ENCODE measurements at places on chromosomes 4 and X.

DNA sequence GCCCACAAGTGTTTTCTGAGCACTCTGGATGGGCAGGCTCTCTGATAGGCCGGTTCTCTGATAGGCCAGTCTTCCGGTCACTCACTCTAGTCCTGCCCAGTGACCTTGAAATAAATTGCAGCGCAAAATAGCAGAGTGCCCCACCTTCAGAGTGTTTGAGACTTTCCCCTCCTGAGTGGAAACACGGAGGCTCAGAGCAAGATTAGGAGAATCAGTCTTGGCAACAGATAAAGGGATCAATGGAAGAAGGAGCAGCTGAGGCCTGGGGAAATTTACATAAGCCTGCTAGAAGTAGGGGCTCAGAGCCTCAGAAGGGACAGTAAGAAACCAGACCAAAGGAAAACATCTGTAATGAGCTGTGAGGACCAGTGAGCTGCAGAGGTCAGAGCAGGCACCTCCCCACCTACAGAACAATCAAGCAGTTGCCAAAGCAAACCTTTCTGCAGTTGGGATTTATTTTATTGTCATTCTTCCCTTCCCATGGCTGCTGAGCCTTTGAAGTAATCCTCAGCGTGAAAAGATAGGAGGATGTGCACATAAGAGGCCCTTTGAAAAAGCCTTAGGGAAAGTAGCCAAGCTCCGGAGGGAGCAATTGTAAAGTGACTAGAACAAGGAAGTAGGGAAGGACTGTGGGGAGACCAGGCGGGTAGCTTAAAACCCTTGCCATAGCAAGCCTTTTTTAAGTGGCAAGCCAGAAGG, 89.1 kb upstream of the TSPAN5 start:
- peak; percentile 10 for DNase-seq

DNA sequence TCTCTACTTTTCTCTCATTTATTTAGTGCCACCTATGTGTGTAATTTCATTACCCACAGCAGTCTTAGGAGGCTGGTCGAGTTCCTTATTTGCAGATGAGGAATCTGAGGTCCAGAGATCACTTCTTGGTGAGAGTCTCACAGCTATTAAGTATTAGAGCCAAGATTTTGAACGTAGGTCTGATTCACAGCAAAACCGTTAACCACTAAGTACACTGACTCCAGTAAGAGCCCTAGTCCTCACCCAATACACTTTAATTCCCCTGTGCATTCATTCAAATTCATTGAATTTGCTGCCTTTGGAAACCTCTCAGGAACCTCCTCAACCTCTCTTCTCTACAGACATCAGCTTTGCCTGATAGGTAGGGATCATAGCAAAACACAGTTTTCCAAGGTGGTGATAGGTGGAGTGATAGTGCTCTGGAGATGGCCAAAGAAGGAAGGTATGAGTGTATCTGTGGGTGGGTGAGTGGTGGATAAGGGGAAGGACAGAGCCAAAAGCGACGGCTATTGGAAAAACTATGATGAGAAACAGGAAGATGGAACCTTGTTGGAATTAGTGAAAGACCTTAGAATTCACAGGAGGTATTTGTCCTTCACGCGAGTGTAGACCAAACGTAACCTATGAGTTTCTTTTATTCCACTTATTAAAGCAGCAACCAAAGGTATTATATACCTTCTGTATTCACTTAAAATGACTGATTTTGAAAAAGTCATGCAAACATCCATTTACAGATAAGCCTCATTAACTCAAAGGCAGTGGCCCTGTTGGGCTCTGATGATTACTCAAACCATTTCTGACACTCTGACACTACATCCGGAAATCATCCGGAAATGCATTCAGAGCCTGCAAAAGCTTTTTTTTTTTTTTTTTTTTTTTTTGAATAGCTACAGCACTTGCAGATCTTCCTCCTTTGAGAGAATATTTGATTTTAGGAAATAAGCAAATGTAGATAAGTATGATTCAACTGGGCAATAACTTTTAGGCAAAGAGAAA, 6.3 kb downstream of the FMR1 start:
- DNase-seq: peak; percentile 46

GRCh38 chrX:40581336-40581920, 658 bp downstream of the ATP6AP2 start:
- DNase-seq: peak; percentile 28

DNA sequence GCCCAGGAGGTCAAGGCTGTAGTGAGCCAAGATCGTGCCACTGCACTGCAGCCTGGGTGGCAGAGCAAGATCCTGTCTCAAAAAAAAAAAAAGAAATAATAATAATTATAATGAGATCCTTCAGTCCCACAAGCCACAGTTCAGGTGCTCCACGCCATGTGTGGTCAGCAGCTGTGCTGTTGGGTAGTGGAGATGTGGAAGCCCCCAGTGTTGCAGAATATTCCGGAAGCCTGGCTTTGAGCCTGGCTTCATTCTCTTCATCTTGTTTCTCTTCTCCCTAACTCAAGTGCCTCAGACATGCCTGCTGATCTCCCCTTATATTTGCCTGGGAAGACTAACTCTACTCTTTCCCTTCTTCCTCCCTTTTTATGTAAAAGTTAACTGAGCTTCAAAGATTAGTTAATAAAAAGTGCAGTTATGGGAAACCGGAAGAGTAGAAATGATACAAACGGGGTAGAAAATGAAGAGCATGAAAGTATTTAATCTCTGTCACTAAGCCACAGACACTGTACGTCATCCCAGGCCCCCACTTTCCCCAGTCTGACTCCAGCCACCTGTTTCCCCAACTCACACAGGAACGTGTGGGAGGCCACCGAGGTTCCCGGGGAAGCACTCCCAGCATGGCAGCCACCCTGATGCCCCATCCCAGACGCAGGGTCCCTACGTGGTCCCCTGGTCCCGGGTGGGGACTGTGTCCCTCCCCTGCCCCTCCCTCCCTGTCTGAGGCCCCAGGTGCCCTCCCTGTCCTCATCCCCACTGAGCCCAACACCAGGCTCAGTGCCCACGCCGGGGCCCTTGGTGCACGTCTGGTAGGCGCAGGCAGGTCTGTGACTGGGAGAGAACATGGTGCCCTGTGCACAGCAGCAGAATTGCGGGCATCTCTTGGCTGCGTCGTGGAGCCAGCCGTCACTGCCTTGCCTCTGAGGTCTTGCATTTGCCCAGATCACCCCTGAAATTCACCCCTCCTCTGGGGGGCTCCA, 24.0 kb downstream of the PCGF3 start:
- DNase-seq: no peak

- no peak for DNase-seq
These were observed 11.7 kb upstream of the PTTG2 start for GRCh38 chr4:37948542-37948941.

DNA sequence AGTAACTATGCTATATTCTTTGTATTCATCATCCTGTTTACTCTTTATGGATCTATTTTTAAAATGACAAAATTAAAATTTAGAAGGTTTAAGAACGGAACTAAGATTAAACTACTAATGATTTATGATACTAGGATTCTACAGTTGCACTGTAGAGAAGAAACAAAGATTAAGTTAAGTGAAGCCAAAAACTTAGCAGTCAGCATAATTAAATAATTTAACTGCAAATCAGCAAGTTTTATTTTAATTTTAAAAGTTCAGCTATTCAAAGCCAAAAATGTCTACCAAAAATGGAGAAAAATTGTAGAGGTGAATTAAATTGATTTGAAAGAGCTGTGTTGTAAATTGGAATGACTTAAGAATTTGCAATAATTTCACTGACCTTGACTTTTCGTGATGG, 30.8 kb downstream of the NDST4 start:
- no peak for DNase-seq

DNA sequence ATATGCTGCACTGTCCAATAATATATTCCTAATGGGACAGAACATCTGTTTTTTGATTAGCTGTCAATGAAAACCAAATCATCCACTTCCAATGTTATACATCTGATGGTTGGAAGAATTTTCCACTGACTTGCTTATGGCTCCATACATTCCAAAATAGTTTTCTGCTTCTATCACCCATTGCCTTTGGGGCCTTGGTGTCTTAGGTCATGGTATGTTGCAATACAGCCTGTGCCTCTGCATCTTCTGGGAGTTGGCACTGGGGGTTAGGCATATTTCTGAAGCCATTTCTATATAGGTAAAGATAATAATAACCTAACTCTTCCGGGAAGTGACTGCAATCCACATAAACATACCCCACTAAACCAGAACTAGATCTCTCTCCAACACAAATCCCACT, 53.2 kb upstream of the NR3C2 start:
- DNase-seq: peak; percentile 5

DNA sequence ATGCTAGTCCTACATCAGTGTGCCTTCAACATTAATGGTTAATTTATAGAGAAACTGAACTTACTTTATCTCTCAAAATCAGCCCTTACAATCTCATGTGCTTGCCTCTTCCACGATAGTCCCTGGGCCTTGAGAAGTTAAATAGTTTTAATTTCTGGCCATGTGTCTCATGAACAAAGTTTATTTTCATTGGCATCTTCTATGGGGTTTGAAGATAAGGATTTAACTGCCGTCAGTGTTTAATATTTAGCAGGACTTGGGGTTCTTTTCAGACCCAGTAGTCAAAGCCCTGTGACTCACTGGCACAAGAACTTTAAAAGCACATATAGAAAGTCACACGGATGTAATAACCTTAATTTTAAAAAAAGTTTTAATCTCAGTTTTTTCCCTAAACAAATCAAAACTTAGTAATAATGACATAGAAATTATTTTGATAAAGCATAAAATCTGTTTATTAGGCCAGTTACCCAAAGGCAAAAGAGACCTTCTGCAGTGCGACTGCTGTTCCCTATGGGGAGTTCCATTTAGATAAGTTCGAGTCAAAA, 10.1 kb upstream of the MPP1 start:
- peak; percentile 43 for DNase-seq

GRCh38 chrX:47854474-47854873, 17.8 kb downstream of the ZNF81 start:
- peak; percentile 39 for DNase-seq

- DNase-seq: no peak
These were observed 49.2 kb downstream of the GPC4 start for GRCh38 chrX:133365871-133366611.

- DNase-seq: no peak
These were observed 285.9 kb downstream of the GBA3 start for GRCh38 chr4:22978656-22979055.

- no peak for DNase-seq
These were observed 356.9 kb downstream of the DTHD1 start for GRCh38 chr4:36638273-36638811.

GRCh38 chrX:14079891-14080430, 50.3 kb upstream of the GEMIN8 start:
- no peak for DNase-seq

- no peak for DNase-seq
These were observed 82.2 kb downstream of the EFHC2 start for GRCh38 chrX:44261286-44261685.

GRCh38 chr4:80171251-80171650, 26.1 kb upstream of the PRDM8 start:
- peak; percentile 68 for DNase-seq

DNA sequence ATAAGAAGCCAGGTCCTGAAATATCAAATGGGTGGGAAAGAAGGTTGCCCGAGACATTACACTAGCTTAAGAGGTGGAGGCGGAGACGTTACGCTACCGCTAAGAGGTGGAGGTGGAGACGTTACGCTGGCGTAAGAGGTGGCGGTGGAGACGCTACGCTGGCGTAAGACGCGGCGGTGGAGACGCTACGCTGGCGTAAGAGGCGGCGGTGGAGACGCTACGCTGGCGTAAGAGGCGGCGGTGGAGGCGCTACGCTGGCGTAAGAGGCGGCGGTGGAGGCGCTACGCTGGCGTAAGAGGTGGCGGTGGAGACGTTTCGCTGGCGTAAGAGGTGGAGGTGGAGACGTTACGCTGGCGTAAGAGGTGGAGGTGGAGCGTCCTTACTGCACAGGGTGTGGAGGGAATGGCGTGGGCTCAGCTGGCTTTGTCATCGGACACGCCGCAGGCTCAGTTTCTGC, 12.8 kb downstream of the CYP4V2 start:
- no peak for DNase-seq

GRCh38 chrX:129634541-129634940, 20.2 kb downstream of the APLN start:
- DNase-seq: no peak

- peak; percentile 9 for DNase-seq
These were observed 26.4 kb downstream of the GPM6B start for GRCh38 chrX:13790206-13791131.

DNA sequence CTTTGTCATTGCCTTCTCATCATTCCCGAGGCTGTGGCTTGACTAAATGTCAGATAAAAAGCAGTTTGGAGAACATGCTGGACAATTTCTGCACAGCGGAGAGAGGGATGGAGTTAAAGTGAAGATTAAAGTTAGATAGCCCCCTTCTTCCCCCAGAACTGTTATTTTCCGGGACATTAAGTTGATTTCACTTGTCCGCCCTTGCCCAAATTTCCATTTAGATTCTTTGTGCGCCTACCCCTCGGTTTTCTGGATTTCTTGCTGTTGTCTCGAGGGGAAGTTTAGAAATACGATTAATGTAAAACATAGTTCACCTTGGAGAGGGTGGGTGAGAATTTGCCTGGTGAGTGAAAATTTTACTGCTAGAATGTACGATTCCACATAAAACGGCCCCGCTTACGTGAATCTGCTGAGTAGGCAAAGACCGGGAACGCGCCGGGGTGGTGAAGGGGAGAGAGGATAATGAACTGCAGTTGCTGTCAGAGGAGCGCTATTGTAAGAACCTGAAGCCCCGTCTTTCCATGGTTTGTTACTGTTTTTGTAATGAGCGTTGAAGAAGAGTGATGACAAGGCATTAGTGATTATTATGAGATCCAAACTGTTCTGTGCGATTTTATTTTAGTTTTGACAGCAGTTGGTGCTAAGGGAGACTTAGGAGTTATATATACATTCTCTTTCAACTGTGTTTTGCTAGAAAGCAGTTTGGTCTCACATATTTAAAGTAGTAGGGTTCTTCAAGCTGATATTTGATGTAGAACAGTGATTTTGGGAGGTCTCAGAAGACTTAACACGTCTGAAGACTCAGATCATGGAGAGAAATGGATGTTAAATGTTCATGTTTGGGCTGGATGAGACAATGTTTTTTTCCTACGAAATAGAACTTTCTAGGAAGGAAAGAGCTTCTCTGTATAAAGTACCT, 73.0 kb downstream of the AFF1 start:
- DNase-seq: peak; percentile 61

- DNase-seq: no peak
These were observed 91.5 kb downstream of the ATRX start for GRCh38 chrX:77694491-77694890.

DNA sequence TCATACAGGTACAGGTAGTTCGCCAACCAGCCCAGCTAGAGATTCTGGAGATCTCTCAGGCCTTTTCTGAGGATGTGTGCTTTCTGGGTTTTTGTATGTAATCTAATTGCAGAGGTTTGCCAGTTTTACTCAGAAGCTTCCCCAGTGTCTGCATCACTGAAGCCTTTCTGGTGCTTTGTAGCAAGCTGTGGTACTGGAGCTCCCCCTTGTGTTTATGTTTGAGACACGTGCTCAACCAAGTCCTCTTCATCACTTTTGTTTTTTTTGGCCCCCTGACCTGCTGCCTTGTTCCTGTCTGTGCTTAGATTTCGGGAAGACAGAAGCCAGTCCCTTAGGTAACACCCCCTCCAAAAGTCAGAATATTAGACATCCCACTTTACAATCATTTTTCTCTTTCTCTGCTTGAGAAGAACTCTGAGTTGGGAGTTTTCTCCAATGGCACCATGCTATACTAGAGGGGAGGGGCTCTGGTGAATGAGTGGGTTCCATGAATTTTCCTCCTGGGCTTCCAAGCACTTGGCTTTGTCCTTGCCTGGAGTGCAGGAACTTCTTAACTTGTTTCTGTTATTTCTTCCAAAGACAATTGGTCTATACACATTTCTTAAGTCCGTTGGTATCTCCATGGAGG, 128.4 kb upstream of the TBC1D9 start:
- DNase-seq: peak; percentile 86

- no peak for DNase-seq
These were observed 287.3 kb upstream of the CLNK start for GRCh38 chr4:10971800-10972401.

- DNase-seq: no peak
These were observed 173.7 kb downstream of the PTTG2 start for GRCh38 chr4:38133711-38134480.

All from cardiac fibroblast (primary cell).